ENCODE measurements at places on chromosomes 11 and 22.

GRCh38 chr11:63821411-63821810, 8.2 kb downstream of the SPINDOC start:
- DNase-seq = no peak

GRCh38 chr11:130854483-130854882, 61.8 kb downstream of the SNX19 start:
- DNase-seq = no peak

DNA sequence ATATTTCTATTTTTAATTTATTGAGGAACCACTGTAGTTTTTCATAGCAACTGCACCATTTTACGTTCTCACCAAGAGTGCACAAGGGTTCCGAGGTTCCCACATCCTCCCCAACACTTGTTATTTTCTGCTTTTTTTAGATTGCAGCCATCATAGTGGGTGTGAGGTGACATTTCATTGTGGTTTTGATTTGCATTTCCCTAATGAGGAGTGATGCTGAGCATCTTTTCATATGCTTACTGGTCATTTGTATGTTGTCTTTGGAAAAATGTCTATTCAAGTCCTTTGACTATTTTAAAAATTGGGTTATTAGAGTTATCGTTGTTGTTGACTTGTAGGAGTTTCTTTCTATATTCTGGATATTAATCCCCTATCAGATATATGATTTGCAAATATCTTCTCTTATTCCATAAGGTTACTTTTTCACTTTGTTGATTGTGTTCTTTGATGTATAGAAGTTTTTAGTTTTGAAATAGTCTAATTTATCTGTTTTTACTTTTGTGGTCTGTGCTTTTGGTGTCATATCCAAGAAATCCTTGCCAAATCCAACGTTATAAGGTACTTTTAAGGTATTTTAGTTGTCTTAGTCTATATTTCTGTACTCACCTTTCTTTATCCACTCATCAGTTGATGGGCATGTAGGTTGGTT, 9.0 kb downstream of the NEAT1 start:
- DNase-seq = no peak

GRCh38 chr11:9759519-9760192, 95.8 kb downstream of the SWAP70 start:
- no peak for DNase-seq
